Muscle of leg (tissue), 16 donors: ENCODE measurements at places on chromosomes 3 and 15. TPM values are rescaled to one million over a fixed set of nuclear protein-coding genes. Genes with fewer than 3 reads are reported as not detected.

DNA sequence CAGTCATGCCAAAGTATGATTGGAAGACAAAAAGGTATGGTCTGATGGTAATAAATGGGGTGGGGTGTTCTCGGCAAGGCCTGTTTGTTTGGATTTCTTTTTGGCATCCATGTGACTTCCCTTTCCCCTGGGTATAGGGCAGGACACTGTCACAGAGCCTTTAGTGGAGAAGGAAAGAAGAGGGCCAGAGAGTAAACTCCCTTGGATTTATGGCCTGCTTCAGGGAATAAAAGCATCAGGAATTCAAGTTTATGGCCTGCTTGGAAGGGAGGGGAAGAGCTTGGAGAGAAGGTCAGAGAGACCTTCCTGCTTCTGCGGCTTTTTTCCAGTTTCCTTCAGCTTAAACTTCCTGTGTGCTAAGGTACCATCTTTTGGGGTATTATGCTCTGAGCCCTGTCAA lies 179.4 kb upstream of the ADAMTS9 start:
- H3K36me3 ChIP-seq, result no peaks in the 10 kb centered on the region
- H3K27ac ChIP-seq, result no peak overlapping the region
- H3K4me1 ChIP-seq, result peaks cover 17% of the 10 kb centered on the region
- no peak for DNase-seq
- no peaks in the 10 kb centered on the region for H3K27me3 ChIP-seq

The UROC1 gene
- total RNA-seq, result 0.04 TPM

The TCAIM gene
- 21.3 TPM for total RNA-seq

The THSD4 gene
- total RNA-seq, result 30.7 TPM

GRCh38 chr3:116663161-116664110 lies 46.1 kb upstream of the TUSC7 start:
- H3K4me1 ChIP-seq, result no peaks in the 10 kb centered on the region
- no peak overlapping the region for H3K4me3 ChIP-seq
- H3K27ac ChIP-seq, result no peak overlapping the region
- H3K27me3 ChIP-seq, result no peaks in the 10 kb centered on the region
- H3K36me3 ChIP-seq, result no peaks in the 10 kb centered on the region
